ENCODE measurements at places on chromosomes 1 and 21. TPM values are rescaled to one million over a fixed set of nuclear protein-coding genes. Genes with fewer than 3 reads are reported as not detected.

The BEND5 gene
- 0.59 TPM for total RNA-seq

The FBLIM1 gene
- total RNA-seq, result 121 TPM

The ALX3 gene
- not detected for total RNA-seq

The HSD3B1 gene
- total RNA-seq, result not detected

The TCHHL1 gene
- not detected for total RNA-seq

The KIF26B gene
- total RNA-seq, result 27.0 TPM

The ZNF670 gene
- total RNA-seq, result 0.72 TPM

The CD244 gene
- not detected for total RNA-seq

The NUP210L gene
- 0.07 TPM for total RNA-seq

The LRRC8B gene
- 0.89 TPM for total RNA-seq

The TIE1 gene
- total RNA-seq, result 1.8 TPM

The C4BPA gene
- not detected for total RNA-seq

The IL19 gene
- total RNA-seq, result not detected

The DDAH1 gene
- 56.8 TPM for total RNA-seq

The WNT3A gene
- not detected for total RNA-seq

The SLC9C2 gene
- total RNA-seq, result 0.03 TPM

The MAP3K21 gene
- total RNA-seq, result 0.10 TPM

The S100A5 gene
- total RNA-seq, result 0.26 TPM

The KLHL12 gene
- 36.0 TPM for total RNA-seq

The SMIM11 gene
- total RNA-seq, result 13.5 TPM

The EPHA2 gene
- total RNA-seq, result 76.8 TPM

The SMG7 gene
- total RNA-seq, result 40.4 TPM

The RAB4A gene
- total RNA-seq, result 25.6 TPM

The HRNR gene
- total RNA-seq, result not detected

The LPAR3 gene
- total RNA-seq, result 0.26 TPM
